ENCODE measurements at places on chromosomes 5 and 9. TPM values are rescaled to one million over a fixed set of nuclear protein-coding genes. Genes with fewer than 3 reads are reported as not detected.
A peak's percentile ranks its signal among the peaks of the same experiment; 100 is the strongest.

ZNF354C gene
- 0.07 TPM for total RNA-seq

ZNG1C gene
- total RNA-seq: 28.4 TPM

CCDC192 gene
- not detected for total RNA-seq

- no peaks in the 10 kb centered on the region for H3K27me3 ChIP-seq
- H3K27ac ChIP-seq: no peak overlapping the region
- DNase-seq: no peak
- no peak overlapping the region for H3K4me3 ChIP-seq
- peaks cover 59% of the 10 kb centered on the region for H3K4me1 ChIP-seq
- no peaks in the 10 kb centered on the region for H3K36me3 ChIP-seq
Observed at GRCh38 chr9:38022995-38023394, 46.0 kb downstream of the SHB start.

- no peaks in the 10 kb centered on the region for H3K36me3 ChIP-seq
- peaks cover 13% of the 10 kb centered on the region for H3K4me1 ChIP-seq
- H3K27me3 ChIP-seq: no peaks in the 10 kb centered on the region
- no peak overlapping the region for H3K27ac ChIP-seq
Observed at GRCh38 chr9:35163413-35163812, 1.6 kb downstream of the UNC13B start.

DNA sequence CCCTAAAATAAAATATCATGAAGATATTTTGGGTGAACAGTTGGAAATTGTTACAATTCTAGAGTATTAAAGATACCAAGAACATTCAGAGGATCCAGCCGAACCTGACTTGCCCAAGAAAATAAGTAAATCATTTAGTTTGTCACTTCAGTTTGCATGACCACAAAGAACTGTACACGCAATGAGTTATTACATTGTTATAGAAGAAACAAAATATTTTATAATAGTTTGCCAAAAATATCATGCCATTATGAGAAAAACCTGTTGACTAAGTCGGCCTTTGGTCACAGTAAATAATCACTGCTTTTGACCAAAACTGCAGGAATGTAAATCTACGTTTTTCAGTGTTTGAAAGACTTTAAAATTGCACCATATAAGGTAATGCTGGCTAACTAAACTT is 27.9 kb downstream of the TRIO start:
- DNase-seq: no peak
- no peak overlapping the region for H3K27ac ChIP-seq
- peaks cover 62% of the 10 kb centered on the region for H3K4me1 ChIP-seq
- H3K36me3 ChIP-seq: no peaks in the 10 kb centered on the region

DNA sequence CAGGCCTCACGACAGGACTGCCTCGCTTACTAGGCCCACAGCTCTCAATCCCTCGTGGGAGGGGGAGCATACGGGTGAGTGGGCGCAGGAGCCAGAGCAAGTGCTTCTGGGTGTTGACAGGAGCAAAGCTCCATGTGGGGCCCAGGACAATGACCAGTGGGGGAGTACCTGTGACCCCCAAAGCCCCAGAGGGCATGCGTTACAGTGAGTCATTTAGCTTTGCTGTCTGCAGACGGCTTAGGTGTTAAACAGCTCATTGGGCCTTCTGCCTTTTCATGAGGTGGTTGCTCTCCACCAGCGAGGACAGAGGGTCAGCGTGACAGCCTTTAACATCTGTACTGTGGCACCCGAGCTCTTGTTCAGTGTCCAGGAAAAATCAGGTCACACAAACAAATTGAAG is 78.2 kb downstream of the GRAMD2B start:
- DNase-seq: no peak
- no peaks in the 10 kb centered on the region for H3K27me3 ChIP-seq
- no peaks in the 10 kb centered on the region for H3K36me3 ChIP-seq
- H3K4me3 ChIP-seq: no peak overlapping the region
- H3K4me1 ChIP-seq: no peaks in the 10 kb centered on the region

DNA sequence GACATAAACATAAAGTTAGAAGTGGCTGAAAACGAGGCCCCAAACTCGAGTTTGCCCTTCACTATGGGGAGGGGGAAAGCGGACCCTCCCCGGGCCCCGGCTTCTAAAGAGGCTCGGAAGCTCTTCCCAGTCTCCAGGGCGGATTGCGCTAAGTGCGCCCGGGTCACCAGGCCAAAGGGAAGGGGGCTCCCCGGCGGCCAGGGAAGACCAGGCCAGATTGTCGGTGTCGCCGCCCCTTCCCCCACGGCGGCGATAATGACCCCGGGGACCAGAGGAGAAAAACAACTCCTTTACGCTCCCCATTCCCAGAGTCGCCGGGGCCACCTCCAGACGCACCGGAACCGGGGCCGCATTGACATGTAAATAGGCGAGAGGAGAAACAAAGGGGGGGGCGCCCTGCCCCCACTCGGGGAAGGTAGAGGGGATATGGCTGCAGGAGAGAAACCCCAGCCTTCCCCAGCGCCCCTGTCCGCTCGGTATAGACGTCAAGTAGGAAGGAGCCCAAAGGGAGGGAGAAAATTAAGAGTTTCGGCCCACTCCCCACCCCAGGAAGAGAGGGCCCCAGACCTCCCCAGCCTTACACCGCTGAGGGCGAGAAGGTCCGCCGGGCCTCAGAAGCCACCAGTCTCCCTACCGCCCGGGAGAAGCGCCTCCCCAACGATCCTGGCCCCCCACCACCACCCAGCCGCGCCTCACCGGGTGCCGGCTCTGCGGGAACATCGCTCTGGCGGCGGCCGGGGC is 1.7 kb downstream of the TLE1 start:
- H3K4me1 ChIP-seq: peaks cover 16% of the 10 kb centered on the region
- H3K36me3 ChIP-seq: peaks cover 7% of the 10 kb centered on the region
- DNase-seq: no peak
- peak overlapping the region; percentile 63 for H3K4me3 ChIP-seq

GRCh38 chr5:117456866-117457470 is 882.3 kb upstream of the SEMA6A start:
- H3K4me1 ChIP-seq: no peaks in the 10 kb centered on the region
- no peaks in the 10 kb centered on the region for H3K36me3 ChIP-seq
- DNase-seq: no peak
- H3K27ac ChIP-seq: no peak overlapping the region
- no peaks in the 10 kb centered on the region for H3K27me3 ChIP-seq
- no peak overlapping the region for H3K4me3 ChIP-seq

DNA sequence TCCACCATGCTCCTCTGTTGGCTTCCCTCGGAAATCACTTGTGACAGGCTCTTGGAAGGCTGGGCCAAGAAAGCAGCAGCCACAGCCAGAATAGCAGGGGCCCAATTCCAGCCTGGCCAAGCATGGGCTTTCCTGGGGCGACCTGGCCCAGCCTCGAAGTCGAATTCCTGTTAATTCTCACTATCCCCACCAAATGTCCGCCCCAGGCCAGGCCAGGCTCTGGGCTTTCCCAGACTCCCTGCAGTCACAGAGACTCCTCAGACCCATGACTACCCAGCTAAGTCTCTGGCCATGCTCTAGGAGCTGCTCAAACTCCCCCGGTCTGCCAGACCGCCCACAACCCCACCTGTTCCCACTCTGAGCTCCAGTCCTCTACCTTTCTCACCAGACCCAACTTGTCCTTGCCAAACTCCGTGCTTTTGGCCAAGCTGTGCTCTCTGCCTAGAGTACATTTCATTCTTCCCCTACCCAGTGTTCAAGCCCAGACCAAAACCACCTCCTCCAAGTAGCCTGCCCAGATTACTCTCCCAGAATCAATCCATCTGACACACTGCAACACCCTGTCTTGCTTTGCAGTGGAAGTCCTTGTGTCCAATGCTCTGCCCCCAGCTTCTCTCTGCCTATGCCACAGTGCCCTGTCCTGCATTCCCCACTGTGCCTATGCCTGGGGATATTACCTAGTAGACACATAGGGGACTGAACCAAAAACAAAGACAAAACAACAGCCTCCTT is 26.2 kb downstream of the SHB start:
- DNase-seq: no peak
- no peak overlapping the region for H3K4me3 ChIP-seq
- peaks cover 56% of the 10 kb centered on the region for H3K4me1 ChIP-seq
- no peaks in the 10 kb centered on the region for H3K27me3 ChIP-seq
- H3K36me3 ChIP-seq: no peaks in the 10 kb centered on the region
- H3K27ac ChIP-seq: no peak overlapping the region

GRCh38 chr9:752681-753200 is 88.8 kb upstream of the DMRT1 start:
- H3K27me3 ChIP-seq: no peaks in the 10 kb centered on the region
- H3K27ac ChIP-seq: no peak overlapping the region
- H3K36me3 ChIP-seq: no peaks in the 10 kb centered on the region
- H3K4me1 ChIP-seq: peaks cover 29% of the 10 kb centered on the region
- no peak for DNase-seq

- no peak for DNase-seq
- H3K4me1 ChIP-seq: no peaks in the 10 kb centered on the region
Observed at GRCh38 chr9:126533926-126534310, 79.8 kb upstream of the LMX1B start.

DNA sequence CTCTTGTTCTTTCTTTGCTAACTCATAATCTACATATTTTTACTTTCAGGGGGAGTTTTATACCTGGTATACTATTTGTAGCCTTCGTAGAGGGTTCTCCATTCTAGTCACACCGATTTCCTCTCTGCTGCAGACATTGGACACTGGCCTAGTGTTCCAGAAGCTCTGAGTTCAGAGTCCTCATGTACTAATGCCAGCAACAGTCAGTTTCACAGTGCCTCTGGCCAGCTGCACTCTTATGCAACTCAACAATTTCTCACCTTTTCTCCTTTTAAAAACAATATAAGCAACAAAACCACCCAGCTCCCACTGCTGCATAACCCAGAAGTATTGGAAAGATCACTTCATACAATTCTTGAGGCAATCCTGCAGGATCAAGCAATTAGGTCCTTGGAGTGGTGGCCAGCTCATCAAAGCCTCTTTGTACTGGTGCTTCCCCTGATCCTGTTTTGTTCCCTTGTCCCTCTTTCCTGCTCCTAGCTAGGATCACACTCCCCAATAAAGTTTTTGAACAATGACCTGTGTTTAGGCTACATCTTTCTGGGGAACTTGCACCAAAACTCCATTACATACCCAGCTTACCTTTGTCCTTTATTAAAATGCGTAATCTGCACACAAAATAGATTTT is 98.1 kb upstream of the TUT7 start:
- no peaks in the 10 kb centered on the region for H3K36me3 ChIP-seq
- no peak for DNase-seq
- no peak overlapping the region for H3K4me3 ChIP-seq
- peaks cover 9% of the 10 kb centered on the region for H3K27me3 ChIP-seq
- H3K27ac ChIP-seq: no peak overlapping the region

- H3K27me3 ChIP-seq: peaks cover 21% of the 10 kb centered on the region
- no peak overlapping the region for H3K27ac ChIP-seq
- no peaks in the 10 kb centered on the region for H3K36me3 ChIP-seq
- no peaks in the 10 kb centered on the region for H3K4me1 ChIP-seq
- H3K4me3 ChIP-seq: no peak overlapping the region
- no peak for DNase-seq
Observed at GRCh38 chr9:69578026-69578425, 94.1 kb downstream of the APBA1 start.

GRCh38 chr5:121968910-121969607 is 7.3 kb downstream of the SRFBP1 start:
- no peaks in the 10 kb centered on the region for H3K27me3 ChIP-seq
- H3K4me1 ChIP-seq: peaks cover 17% of the 10 kb centered on the region
- no peak overlapping the region for H3K27ac ChIP-seq
- H3K4me3 ChIP-seq: no peak overlapping the region
- H3K36me3 ChIP-seq: no peaks in the 10 kb centered on the region

DNA sequence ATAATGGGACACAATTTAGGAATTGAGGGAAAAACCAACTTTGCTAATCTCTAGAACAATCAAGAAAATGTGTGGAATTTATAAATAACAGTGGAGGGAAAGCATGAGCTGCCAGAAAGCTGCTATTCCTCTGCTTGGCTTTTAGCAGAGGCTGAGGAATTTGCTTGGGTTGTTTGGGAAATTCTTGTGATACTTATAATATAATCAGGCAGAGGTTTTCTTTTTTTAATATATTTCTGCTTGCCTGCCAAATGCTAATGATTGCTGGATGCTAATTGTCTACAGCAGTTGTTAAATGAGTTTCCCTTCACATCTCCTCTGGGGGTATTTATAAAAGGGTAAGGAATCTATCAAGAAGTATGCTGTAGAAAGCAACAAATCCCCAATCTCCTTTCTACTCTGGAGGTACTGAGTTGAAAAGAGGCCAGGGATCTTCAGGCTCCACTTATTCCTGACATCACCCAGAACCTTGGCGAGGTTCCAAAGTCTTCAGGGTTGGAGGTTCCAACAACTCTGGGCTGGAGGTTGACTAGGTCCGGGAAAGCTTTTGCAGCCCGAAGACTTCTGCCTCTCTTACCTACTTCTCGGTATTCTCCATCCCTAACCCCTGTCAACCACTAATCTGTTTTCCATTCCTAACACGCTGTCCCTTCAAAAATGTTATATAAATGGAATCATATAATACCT is 60.4 kb upstream of the TMED7 start:
- H3K27me3 ChIP-seq: no peaks in the 10 kb centered on the region
- H3K4me1 ChIP-seq: no peaks in the 10 kb centered on the region
- DNase-seq: no peak
- H3K4me3 ChIP-seq: no peak overlapping the region

DNA sequence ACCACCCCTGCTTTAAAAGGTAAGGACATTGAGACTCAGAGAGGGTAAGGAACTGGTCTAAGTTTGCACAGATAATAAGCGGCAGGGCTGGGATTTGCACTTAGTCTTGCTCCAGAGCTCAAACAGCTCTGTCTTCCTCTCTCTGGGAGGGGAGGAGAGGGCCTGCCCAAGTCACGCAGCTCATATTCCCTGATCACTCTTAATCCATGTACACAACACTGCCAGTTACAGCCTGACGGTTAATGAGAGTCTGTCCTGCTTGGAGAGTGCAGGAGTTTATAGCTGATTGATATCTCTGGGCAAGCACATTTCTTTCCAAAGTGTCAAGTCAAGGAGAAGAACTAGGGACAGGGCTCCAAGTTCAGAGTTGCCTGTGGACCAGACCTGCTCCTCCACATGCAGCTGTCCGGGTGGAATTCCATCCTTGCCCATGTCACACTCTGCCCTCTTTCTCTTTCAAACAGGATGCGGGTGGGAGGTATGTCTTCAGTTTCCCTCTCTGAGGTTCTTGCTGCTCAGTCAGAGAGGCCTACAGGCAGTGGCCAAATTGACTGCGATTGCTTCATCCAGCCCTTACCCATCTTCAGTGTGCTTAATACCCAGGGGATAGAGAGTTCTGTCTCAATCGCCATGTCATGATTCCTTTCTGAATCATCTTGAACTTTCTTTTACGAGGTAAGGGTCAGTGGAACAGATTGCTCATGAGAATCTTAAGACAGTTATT is 54.5 kb downstream of the GALNT12 start:
- no peaks in the 10 kb centered on the region for H3K27me3 ChIP-seq
- no peak overlapping the region for H3K27ac ChIP-seq
- no peak overlapping the region for H3K4me3 ChIP-seq
- peaks cover 8% of the 10 kb centered on the region for H3K4me1 ChIP-seq
